Tongue (tissue), 3 donors: ENCODE measurements at places on chromosomes 3 and 15. TPM values are rescaled to one million over a fixed set of nuclear protein-coding genes. Genes with fewer than 3 reads are reported as not detected.

AGBL1 gene
- total RNA-seq: 77.9 TPM

CHRFAM7A gene
- 0.92 TPM for total RNA-seq

CXCR6 gene
- total RNA-seq: 0.41 TPM

NKTR gene
- 182 TPM for total RNA-seq

PLS1 gene
- 1.4 TPM for total RNA-seq

CPLX3 gene
- not detected for total RNA-seq

CKMT1B gene
- total RNA-seq: 4.3 TPM

TRH gene
- total RNA-seq: 0.62 TPM

SKOR1 gene
- 0.31 TPM for total RNA-seq

CMTM6 gene
- total RNA-seq: 75.1 TPM

RHCG gene
- total RNA-seq: 70.4 TPM

EFCAB12 gene
- total RNA-seq: not detected

RNU5B-1 gene
- not detected for total RNA-seq

HEMK1 gene
- total RNA-seq: 12.4 TPM

NANOGP8 gene
- not detected for total RNA-seq

ZNF660 gene
- 3.4 TPM for total RNA-seq

FILIP1L gene
- 72.0 TPM for total RNA-seq

CCRL2 gene
- total RNA-seq: 3.7 TPM

SNRPA1 gene
- total RNA-seq: 32.9 TPM

CALML4 gene
- total RNA-seq: 4.3 TPM

CPNE9 gene
- total RNA-seq: not detected

BHLHE40 gene
- 77.1 TPM for total RNA-seq

HACL1 gene
- 14.0 TPM for total RNA-seq

CADM2 gene
- 13.3 TPM for total RNA-seq

GASK1A gene
- 11.2 TPM for total RNA-seq

IL20RB gene
- 5.4 TPM for total RNA-seq

THRB gene
- 3.4 TPM for total RNA-seq

EXD1 gene
- not detected for total RNA-seq

TGM5 gene
- 6.8 TPM for total RNA-seq

ARPIN gene
- total RNA-seq: 23.2 TPM

IGDCC3 gene
- 1.7 TPM for total RNA-seq

TUSC7 gene
- not detected for total RNA-seq

CCR4 gene
- not detected for total RNA-seq

CDHR4 gene
- total RNA-seq: not detected

GOLGA6B gene
- 0.21 TPM for total RNA-seq

LRRC49 gene
- total RNA-seq: 18.5 TPM

MAGEL2 gene
- total RNA-seq: 6.4 TPM
